Myocyte (in vitro differentiated cells): ENCODE measurements at places on chromosomes 1 and 21.
A peak's percentile ranks its signal among the peaks of the same experiment; 100 is the strongest.

GRCh38 chr1:7199077-7199779 lies 414.0 kb downstream of the CAMTA1 start:
- no peak for DNase-seq

GRCh38 chr1:36760081-36760480 lies 274.2 kb downstream of the GRIK3 start:
- DNase-seq, result no peak

DNA sequence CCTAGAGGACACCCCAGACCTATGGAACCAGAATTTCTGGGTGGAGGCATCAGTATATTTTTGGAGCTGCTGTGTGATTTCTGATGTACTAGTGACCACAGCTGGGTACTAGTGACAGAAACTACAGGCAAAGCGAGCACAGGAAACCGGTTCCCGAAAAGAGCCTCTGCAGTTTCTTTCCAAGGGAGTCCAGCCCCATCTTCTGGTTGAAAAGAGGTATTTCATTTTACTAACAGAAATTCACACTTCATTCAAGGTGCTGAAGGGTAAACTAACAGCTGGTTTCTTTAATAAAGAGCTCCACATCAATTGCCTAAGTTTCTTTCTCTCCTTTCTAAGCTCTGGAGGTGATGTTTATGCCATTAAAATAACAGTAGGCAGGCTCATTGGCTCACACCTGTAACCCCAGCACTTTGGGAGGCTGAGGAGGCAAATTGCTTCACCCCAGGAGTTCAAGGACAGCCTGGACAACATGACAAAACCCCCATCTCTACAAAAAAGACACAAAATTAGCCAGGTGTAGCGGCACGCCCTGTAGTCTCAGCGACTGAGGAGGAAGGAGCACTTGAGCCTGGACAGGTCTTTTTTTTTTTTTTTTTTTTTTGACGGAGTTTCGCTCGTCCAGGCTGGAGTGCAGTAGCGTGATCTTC lies 22.0 kb downstream of the THAP3 start:
- peak; percentile 60 for DNase-seq

GRCh38 chr1:219927956-219928790 lies at the start of gene SLC30A10:
TSS of gene SLC30A10 (minus strand) at chr1:219928557. CDS start at chr1:219928440, 117 bp downstream.
- DNase-seq, result no peak

DNA sequence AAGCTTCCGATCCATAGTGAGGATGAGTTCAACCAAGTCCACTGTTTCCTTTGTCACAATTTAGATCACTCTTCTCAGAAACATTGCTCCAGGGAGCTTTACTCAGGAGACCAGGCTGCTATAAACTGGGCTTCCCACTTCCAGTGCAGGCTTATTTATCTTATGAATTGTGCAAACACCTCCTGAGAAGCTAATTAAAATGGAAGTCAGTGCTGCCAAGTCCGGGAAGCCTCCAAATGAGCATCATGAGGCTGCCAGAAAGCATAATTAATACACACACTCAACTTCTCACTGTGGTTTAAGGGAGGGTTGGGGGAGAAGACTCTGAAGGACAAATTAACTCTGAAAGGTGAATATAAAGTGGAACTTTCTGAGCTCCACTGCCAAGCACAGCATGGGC lies 145.0 kb upstream of the SGIP1 start:
- DNase-seq, result no peak

GRCh38 chr1:246291127-246291526 lies 216.0 kb downstream of the SMYD3 start:
- no peak for DNase-seq

DNA sequence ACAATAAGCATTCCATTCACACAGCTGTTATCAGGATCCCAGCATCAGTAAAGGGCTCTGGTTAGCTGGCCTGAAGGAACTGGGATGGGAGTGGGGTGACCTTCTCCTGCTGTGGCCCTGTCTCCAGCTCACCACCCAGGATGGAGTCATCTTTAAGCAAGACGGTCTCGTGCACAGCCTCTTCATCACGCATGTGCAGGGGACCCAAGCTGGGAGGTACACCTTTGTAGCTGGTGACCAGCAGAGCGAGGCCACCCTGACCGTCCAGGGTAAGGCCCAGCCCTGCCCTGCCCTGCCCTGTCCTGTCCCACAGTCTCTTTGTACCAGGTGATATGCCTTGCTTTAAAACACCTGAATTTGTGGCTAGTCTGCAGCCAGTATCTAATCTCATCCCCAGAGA lies 24.3 kb downstream of the IGFN1 start:
- DNase-seq, result no peak

- peak; percentile 56 for DNase-seq
Measured at GRCh38 chr21:34544032-34544496, 32.1 kb upstream of the KCNE1 start.
